ENCODE measurements at places on chromosomes 13 and 19.

GRCh38 chr13:28820099-28821051 lies at the start of gene MTUS2:
Gene MTUS2 (plus strand): TSS chr13:28820339.
- DNase-seq, result no peak

GRCh38 chr13:44413095-44413494 lies 39.5 kb downstream of the SERP2 start:
- DNase-seq, result no peak

- no peak for DNase-seq
Observed at GRCh38 chr13:30763786-30764413, 28.6 kb downstream of the ALOX5AP start.

DNA sequence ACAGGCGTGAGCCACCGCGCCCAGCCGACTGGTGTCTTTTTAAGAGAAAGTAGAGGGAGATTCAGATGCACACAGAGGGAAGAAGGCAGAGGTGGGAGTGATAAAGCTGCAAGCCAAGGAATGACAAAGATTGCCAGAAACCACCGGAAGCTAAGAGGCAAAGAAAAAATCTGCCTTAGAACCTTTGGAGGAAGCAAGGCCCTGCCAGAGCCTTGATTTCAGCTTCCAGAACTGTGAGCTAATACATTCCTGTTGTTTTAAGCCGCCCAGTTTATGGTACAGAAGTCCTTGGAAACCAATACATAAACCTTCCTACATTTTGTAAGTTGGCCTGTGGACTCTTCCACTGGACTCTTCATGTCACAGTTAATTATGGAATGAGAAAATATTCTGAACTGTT lies 71.7 kb upstream of the SOX21 start:
- no peak for DNase-seq

GRCh38 chr19:43675906-43676305 lies 5.9 kb upstream of the PLAUR start:
- DNase-seq, result no peak

DNA sequence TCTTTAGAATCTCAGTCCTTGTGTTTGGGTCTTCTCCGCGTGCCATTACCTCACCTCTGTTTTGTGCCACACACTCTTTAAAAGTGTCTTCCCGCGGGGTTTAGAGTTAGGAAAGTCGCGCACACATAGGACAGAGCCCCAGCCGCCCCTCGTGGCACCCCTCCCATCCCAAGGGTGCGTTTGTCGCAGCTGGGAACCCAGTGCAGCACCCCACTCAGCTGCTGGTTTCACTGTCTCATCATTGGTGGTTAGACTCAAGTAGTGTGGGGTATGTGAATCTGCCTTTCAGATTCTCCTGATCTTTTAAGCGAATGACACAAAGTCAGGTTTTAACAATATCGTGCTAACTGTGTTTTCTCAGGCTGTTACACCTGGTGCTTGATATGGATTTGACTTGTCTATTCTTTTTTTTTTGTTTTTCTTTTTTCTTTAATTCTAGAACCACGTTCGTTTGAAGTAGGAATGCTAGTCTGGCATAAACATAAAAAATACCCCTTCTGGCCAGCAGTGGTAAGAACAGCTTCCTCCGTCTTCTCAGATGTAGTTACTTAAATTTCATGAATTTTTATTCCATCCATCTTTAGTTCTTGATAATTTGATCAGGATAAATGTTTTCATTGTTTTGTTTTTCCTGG lies 19.5 kb upstream of the NDUFS7 start:
- peak; percentile 35 for DNase-seq

DNA sequence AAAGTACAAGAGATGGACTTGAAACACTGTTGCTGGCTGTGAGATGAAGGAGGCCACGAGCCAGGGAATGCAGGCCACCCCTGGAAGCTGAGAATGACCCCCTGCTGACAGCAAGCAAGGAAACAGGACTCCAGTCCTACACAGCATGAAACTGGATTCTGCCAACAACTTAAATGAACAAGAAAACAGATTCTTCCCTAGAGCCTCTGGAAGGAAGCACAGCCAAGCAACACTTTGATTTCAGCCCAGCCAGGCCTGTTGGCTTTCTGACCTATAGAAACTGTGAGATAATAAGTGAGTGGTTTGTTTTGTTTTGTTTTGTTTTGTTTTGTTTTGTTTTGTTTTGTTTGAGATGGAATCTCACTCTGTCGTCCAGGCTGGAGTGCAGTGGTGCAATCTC lies 105.3 kb upstream of the CACNA1A start:
- DNase-seq, result no peak

GRCh38 chr19:33293255-33294057 lies 8.9 kb downstream of the CEBPA start:
- DNase-seq, result no peak

- no peak for DNase-seq
Observed at GRCh38 chr19:32902448-32902847, 32.9 kb upstream of the SLC7A9 start.

DNA sequence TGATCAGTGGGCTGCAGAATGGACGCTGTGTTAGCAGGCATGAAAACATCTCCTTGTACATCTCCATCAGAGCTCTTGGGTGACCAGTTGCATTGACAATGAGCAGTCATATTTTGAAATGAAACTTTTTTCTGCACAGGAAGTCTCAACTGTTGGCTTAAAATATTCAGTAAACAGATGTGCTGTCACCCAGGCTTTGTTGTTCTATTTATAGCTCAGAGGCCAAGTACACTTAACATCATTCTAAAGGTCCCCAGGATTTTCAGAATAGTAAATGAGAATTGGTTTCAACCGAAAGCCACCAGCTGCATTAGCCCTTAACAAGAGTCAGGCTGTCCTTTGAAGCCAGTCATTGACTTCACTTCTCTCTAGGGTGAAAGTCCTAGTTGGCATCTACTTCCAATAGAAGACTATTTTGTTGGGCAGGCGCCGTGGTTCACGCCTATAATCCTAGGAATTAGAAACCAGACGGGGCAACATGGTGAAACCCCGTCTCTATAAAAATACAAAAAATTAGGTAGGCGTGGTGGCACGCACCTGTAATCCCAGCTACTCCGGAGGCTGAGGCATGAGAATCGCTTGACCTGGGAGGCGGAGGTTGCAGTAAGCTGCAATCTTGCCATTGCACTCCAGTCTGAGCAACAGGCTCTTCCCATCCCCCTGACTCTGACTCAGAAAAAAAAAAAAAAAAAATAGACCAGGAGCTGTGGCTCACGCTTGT lies 7.9 kb upstream of the PDE4A start:
- peak; percentile 63 for DNase-seq

DNA sequence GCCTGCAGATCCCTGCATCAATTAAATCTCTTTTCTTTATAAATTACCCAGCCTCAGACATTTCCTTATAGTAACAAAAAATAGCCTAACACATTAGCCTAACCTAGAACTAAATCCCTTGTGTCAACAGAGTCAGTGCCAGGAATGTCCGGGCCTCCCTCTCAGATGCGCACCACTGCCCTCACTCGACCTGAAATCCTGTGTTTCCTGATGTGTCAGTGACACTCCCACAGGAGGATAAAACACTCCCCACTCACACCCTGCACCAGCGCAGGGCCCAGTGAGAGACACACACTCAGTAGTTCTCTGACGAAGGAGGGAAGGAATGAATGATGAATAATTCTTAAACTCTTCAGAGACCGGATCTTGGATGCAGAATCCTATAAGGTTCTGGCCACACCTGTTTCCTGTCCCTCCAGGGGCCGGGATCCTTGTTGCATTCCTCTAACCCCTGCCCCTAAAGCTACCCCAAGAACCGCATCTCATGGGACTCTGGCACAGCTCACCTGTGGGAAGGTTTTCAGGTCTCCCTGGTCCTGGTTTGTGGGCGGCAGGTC lies 3.1 kb downstream of the CEACAM3 start:
- DNase-seq, result no peak

- no peak for DNase-seq
Observed at GRCh38 chr19:55491546-55492360, 3.5 kb downstream of the SSC5D start.
